CD4-positive, alpha-beta T cell (primary cell): ENCODE measurements at places on chromosomes 2 and 18.

DNA sequence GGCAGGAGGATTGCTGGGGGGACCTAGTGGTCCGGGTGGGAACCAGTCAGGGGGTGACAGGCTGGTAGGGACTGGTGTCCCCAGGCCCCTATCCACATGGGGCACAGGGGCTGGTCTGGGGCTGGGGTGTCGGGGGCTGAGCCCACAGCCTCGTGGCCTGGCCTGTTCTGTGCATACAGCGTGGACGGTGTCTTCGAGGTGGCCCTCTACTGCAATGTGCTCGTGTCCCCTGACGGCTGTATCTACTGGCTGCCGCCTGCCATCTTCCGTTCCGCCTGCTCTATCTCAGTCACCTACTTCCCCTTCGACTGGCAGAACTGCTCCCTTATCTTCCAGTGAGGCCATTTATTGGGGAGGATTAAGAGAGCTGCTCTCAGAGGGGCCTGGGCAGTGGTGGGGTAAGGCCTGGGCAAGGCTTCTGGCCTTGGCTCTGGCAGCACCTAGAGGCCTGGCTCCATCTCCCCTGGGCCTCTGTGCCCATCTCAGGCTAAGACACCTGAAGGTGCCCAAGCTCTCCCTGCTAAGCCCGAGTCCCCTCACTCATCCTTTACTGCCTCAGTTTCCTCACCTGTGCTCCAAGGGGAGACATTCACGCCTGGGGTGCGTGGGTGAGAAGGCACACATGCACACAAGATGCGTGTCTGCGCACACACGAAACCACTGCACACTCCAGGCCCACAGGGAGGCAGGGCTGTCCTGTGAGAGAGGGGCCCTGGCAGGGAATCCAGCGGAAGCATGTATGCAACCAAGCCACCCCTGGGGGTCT is 1.9 kb downstream of the CHRNG start:
- no peak for DNase-seq

GRCh38 chr2:54601339-54601738 is 122.1 kb upstream of the EML6 start:
- no peak for DNase-seq

DNA sequence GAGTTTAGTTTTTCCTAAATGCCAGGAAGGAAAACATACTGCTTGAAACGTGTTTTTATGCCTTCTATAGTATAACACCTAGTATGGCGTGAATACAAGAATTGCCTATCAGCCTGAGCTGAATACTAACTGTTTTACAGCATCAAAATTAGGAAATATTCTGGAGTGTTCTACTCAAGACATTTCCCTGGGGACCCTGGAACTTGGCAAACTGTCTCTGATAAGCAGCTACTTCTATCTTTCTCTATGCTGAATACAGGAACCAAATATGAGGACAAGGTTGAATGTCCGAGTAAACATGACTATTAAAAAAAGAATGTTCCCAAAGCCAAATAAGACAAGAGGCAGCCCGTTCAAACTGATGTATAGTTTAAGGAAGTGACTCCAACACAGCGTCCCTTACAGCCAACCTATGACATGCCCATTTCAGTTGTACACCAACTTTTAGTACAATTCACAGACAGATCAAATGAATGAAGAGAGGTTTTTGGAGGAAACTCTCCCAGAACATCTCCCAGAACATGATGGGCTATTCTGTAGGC is 951.3 kb upstream of the ACVR2A start:
- DNase-seq, result no peak

GRCh38 chr18:6482198-6482977 is 67.7 kb upstream of the L3MBTL4 start:
- no peak for DNase-seq

DNA sequence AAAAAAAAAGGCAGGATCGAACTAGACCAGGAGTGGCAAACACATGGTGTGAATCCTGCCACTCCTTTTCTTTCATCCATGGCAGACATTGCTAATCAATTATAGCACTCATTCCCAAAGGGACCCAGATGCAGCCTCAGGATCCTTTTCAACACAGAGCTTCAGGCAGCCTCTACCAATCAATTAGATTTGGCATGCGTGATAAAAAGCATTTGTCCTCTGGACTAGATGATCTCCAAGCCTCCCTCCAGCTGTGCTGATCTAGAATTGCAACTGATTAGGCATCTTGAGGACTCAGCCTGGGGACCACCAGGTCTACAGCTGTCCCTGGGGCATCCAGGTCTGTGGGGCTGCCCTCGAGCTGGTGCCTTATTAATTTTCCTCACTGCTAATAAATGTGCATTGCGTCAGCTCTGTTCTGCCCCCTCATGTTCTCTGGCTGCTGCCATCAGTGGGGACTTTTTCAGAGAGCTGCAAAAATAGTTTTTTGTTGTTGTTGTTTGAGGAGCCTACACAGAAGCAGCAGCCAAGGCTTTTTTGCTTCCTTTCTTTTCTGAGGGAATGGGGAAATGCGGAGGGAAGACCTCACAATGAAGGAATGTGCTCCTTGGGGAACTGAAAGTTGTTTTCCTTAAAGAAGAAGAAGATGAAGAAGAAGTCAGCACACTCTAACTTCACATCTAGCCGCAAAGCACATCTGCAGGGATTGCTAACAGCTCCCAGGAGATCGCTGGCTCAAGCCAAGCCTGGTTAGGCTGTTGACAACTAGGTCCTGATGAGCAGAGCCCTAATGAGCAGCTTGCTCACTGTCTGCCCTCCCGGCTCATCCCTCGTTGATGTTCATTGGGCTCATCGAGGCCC is 8.8 kb upstream of the ATOH8 start:
- DNase-seq, result no peak

- DNase-seq, result peak; percentile 84
Measured at GRCh38 chr2:110204408-110205385, at the start of gene NPHP1. Gene NPHP1 (minus strand): TSS chr2:110205013. CDS start chr2:110204968, 45 bp downstream.

- no peak for DNase-seq
Measured at GRCh38 chr2:233803292-233803911, 25.3 kb downstream of the MROH2A start.

GRCh38 chr2:34069604-34070003 is 470.5 kb upstream of the FAM98A start:
- DNase-seq, result no peak

- no peak for DNase-seq
Measured at GRCh38 chr2:200373973-200374416, 67.5 kb downstream of the SPATS2L start.

GRCh38 chr2:88180605-88181240 is 10.6 kb downstream of the THNSL2 start:
- DNase-seq, result no peak

GRCh38 chr18:3323900-3324299 is 62.0 kb downstream of the MYL12B start:
- no peak for DNase-seq

GRCh38 chr2:79887747-79888374 is 375.0 kb downstream of the CTNNA2 start:
- DNase-seq, result no peak

- DNase-seq, result no peak
Measured at GRCh38 chr2:102013206-102014040, 21.7 kb downstream of the IL1R2 start.

DNA sequence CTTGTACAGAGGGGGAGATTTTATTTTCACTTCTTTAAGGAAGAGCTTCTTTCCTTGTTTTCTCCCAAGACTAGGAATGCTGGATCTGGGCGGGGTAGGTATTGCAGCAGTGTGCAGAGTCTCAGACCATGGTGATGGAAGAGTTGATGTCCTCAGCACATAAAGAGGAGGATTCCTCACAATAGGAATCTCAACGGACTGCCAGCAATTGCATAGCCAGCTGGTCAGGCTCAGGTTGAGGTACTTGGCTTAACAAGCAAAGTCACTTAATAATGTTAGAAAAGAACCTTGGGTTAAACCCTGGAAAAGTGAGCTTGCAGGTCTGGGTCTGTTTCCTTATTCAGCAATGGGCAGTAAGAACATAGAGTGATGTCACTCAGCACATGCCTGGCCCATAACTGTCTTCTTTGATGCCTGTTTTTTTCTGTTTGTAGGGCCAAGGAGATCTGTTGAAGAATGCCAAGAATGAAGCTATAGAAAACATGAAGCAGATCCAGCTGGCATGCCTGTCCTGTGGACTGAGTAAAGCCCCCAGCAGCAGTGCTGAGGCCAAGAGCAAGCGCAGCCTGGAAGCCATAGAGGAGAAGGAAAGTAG is 342.1 kb downstream of the PLCL1 start:
- DNase-seq, result no peak

DNA sequence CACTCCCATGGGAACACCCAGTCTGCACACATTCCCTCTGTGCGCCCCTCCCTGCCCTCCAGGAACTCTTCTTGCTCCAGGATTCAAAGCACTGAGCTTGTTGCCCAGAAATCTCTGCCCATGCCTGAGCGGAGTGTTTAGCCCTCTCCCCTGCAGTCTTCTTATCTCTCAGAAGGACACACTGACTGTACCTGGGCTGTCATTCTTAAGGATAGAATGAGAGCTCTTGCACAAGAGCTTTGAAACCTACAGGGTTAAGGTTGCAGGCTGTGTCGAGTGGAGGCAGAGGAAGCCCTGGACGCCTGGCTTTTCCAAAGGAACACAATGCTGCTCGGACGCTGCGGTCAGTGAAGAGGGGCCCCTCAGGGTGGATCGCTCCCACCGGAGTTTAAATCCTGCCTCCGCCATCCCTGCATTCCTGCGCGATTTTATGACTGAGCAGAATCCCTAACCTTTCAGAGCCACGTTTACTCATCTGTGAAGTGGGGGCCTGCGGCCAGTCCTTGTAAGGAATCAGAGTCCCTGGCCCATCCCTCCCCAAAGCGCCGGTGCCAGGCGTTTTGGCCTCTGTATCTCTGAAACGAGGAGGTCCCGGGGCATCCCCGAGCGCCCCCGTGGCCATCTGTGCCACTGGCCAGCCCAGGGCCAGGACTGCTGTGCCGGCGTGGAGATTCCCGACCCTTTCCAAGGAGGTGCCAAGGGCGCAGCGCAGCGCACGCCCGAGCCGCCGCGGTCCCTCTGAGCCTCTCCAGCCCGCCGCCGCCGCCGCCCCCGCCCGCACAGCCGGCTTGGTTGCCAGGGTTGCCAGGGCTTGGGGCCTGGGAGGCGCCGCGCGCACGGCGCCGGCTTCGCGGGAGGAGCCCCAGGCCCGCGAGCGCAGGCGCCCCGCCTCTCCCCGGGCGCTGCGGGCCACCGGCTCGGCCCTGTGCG is 58.9 kb downstream of the FAM168B start:
- peak; percentile 18 for DNase-seq

DNA sequence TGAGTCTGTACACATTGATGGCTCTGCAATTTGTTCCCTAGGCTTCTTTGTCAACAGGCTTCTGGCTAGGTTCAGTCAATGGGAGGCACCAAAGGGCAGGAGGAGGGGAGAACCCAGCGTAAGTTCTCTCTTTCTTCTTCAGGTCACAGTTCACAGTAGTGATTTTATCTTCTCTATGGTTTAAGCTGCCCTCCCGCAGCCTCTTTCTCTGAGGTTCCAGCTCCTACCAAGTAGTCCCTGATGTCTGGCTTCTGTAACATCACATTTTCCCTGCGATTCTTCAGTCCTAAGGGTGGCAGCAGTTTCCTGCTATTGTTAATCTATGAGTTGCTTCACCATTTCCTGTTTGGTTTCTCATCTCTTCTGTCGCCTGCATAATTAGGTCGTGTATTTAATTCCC is 107.4 kb downstream of the CPO start:
- DNase-seq, result no peak

DNA sequence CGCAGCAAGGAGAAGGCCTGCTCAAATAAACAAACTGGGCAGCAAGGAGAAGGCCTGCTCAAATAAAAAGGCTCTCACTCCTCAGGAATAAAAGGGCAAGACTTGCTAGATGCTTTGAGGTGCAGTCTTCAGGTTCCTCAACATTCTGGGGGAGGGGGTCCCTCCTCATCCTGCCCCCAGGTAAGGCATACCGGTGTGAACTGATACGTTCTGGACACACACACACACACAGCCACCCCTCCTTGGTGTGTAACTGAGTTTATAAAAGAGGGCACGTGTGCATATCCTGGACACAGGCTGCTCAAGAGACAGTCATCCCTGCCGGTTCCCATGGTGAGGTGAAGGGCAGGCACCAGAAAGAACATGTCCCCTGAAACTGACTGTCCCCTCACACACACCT is 4.5 kb downstream of the TEX261 start:
- DNase-seq, result no peak

GRCh38 chr2:225569995-225570394 is 170.5 kb downstream of the NYAP2 start:
- DNase-seq, result no peak

- no peak for DNase-seq
Measured at GRCh38 chr2:15010346-15010745, 377.8 kb downstream of the LRATD1 start.

DNA sequence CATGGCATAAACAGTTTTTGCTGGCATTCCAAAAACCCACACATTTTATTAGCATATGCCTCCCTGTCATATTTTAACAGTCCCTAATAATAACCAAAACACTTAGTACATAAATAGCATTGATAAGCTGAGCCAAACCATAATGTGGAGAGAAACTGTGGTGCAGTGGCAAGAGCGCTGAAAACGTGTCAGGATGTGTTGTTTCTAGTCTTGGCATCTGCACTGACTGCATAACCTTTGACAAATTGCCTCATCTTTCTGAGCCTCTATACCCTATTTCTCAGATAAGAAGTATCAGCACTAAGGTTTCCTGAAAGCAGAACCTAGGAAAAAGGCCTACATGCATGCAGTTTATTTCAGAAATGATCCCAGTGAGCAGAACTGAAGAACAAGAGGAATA is 41.4 kb downstream of the RAD51AP2 start:
- no peak for DNase-seq

DNA sequence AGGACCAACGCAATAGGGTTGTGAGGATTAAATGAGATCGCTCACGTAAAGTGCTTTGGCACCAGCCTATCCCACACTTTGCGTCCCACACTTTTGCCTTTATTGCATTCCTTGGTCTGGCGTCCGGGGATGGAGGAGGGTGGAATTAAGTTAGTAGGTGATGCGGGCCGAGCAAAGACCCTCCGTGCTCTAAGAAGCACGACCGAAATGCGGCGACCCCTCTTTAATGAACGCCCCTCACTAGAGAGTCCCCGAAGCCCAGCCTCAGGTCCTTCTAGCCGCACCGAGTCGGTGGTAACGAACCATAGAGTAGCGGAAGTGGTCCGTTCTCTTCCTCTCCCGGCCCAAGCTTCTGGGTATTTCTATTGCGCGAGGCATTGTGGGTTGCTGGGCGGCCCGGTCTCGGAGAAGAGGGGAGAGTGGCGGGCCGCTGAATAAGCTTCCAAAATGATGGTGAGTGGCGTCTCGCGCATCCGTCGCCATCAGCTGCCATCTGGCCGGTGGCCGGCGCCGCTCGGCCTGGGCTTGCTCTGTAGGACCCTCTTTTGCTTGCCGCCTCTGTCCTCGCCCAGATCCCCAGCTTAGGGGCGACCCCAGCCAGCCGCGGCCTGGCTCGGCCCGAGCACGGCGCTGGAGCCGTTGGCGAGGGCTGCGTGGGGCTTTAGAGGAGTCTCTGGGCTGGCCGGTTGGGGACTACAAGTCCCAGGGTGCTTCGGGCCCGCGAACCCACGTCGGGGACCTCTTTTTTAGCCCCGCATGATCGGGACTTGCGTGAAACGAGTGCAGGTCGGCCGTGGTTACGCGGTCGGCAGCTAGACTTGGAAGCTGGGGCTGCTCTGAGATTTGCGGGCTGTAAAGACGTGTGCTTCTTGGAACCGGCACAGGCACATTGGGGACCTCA is at the start of gene CCT7:
TSS of gene CCT7 (plus strand) at position 377 of the 901 bp plus-strand sequence. CDS start at position 448, 71 bp downstream.
- peak; percentile 80 for DNase-seq
